ENCODE measurements at places on chromosomes 6 and 20.

- no peak for DNase-seq
Measured at GRCh38 chr6:168159506-168159905, 80.5 kb upstream of the FRMD1 start.

GRCh38 chr6:71651636-71652035, 234.7 kb upstream of the RIMS1 start:
- no peak for DNase-seq

- no peak for DNase-seq
Measured at GRCh38 chr6:79246891-79247290, 12.4 kb upstream of the HMGN3 start.

DNA sequence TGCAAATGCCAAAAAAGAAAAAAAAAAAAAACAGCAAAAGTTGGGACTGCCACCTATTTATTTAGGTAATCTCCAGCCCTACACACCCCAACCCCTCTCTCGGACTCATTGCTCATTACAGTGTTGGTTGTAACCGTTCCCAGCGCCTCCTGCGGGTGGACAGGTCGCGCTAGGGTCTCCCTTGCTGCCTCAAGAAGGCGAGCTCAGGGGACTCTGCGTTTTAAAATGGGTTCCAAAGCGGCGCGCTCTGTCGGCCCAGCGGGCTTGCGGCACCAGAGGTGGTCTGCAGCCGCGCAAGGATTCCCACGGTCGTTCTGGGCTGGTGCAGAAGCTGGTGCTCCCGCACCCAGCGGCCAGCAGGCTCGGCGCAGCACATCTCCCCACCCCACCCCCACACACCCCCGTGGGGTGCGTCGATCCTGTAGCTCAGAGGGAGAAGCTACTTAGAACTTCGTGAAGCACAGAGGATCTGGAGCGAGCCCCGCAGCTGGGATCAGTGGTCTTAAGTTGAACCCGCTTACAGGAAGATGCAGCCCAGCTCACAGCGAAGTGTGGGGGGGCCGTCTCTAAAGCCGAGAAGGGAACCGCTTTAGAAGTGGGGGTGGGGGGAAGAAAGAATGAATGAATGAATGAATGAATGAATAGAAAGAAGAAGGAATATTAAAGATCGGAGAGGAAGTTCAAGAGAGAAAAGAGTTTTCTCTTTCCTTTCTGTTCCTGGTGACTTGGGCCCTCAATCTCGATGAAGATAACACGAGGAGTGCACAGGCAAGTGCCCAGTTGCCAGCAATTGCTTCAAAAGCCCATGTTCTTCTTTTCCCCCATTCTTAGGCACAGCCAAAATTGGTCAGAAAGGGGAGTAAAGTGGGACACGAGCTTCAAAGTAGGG, 780 bp downstream of the TFAP2A start:
- no peak for DNase-seq

DNA sequence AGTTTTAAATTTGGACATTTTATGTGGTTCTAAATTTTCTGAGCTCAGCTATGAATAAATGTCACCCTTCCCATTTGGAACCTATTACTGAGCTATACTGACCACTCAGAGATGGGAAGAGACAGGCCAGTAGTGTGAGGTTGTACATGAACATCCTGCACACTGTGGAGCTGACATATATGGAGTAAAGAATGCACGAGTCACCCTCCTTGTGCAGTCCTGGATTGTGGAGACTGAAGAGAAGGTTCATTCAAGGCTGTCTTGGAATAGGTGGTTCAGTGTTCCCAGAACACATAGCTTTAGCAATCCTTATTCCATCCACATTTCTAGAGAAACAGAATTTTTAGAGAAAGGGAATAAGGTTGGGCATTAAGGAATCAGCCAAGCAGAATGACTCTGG, 50.3 kb upstream of the OGFRL1 start:
- DNase-seq = no peak
